ENCODE measurements at places on chromosomes 12 and 14.

DNA sequence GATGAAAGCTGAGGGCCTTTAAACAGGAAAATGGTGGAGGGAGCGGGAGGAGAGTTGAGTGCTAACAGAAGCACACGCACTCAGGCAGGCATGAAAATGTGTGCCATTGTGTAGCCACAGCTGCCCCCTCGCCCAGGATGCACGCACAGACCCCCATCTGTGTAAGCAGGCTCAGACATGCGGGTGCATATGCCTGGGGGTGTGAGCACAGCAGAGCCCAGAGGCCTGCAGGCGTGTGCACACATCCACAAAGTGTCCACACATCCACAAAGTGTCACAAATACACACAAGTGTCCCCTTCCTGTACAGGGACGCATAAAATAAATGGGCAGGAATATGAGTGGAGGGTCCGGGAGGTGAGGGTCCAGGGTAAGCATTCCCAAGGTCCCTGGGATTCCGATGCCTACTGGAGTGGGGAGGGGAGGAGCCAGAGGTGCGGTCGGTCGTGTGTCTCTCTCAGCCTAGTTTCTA is 805 bp upstream of the KRT7 start:
- no peak for DNase-seq

DNA sequence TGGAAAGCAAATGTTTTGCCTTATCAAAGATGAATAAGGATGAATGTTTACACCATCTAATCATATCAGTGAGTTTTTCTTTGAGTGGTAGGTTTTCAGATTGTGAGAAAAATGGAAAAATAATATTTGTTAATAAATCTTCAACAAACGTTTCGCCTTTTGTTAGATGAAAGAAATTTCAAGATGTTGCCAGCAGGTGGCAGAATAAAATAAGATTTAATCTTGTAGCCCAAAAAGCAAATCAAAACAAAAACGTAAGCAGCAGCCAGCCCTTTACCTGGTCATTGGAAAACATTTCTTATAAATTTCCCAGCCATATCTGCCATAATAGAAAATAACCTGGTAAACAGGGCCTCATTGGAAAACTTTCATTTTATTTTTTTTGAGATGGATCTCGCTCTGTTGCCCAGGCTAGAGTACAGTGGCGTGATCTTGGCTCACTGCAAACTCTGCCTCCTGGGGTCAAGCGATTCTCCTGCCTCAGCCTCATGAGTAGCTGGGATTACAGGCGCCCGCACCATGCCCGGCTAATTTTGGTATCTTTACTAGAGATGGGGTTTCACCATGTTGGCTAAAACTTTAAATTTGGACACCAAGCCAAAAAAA is 15.4 kb upstream of the TMEM120B start:
- no peak for DNase-seq

GRCh38 chr14:73784181-73784987 is 67.2 kb upstream of the PTGR2 start:
- DNase-seq, result no peak

GRCh38 chr12:34205401-34205800 is 183.1 kb downstream of the ALG10 start:
- no peak for DNase-seq

- DNase-seq, result no peak
Measured at GRCh38 chr14:54047645-54048308, 91.2 kb upstream of the BMP4 start.
